ENCODE measurements at places on chromosomes 5 and 9.

DNA sequence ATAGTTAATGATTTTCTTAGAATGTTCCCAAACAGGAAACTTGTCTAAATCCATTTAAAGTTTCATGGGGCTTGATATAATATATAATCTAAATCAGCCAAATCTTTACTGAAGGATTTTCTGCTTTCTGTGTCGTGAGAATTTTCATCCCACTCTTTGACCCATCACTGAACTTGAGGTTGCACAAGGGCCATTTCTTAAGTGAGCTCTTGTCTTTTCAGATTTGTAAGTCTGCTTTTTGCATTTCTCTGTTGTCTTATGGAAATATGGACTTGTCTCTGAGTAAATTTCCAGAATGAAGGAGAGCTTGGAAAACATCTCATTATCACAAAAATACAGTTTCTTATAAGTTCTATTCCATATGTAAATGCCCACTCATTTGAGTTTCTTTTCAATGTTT is 149.2 kb upstream of the ARRDC3 start:
- DNase-seq: no peak

DNA sequence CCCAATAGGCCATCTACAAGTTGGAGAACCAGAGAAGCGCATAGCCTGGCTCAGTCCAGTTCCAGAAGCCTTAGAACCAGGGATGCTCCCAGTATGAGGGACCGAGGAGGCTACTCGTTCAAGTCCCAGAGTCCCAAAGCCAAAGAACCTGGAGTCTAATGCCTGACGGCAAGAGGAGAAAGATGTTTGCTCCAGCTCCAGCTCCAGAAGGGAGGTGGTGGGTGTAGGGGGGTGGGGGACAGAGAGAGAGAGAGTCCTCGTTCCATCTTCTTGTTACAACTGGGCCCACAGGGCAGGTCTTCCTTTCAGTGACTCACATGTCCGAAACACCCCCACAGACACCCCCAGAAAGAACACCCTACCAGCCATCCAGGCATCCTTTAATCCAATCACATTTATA is 63.9 kb downstream of the SEC61B start:
- no peak for DNase-seq

- DNase-seq: peak; percentile 30
Observed at GRCh38 chr9:86642721-86643120, 288.5 kb upstream of the TUT7 start.

GRCh38 chr9:122551371-122551770 is 1.5 kb upstream of the OR1N2 start:
- DNase-seq: no peak

DNA sequence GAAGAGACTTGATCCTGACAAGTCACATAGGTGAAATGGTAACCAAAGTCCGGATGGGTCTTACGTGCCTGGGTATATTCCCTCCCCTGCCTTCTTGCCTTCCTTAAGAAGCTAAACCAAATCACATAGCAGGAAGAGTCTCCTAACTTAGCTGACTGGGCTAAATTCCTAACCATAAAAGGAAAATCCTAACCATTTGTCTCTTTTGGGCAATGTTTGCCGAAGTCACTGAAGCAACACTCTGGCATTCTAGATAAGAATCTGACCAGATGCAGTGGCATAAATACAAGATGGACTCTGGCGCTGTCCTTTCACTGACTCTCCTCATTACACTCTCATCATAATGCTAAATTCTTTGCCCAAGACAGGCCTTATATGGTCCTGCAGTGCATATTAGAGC is 625.5 kb upstream of the RORB start:
- no peak for DNase-seq

- no peak for DNase-seq
Observed at GRCh38 chr5:114249823-114250222, 112.0 kb upstream of the KCNN2 start.

- DNase-seq: no peak
Observed at GRCh38 chr5:97544240-97544639, 361.2 kb upstream of the RIOK2 start.

- no peak for DNase-seq
Observed at GRCh38 chr5:174352681-174353080, 307.2 kb downstream of the NSG2 start.

- DNase-seq: peak; percentile 88
Observed at GRCh38 chr5:134525683-134526482, 413 bp downstream of the JADE2 start.

Measured in neural progenitor cell (in vitro differentiated cells).